ENCODE measurements at places on chromosomes 6 and 20.

DNA sequence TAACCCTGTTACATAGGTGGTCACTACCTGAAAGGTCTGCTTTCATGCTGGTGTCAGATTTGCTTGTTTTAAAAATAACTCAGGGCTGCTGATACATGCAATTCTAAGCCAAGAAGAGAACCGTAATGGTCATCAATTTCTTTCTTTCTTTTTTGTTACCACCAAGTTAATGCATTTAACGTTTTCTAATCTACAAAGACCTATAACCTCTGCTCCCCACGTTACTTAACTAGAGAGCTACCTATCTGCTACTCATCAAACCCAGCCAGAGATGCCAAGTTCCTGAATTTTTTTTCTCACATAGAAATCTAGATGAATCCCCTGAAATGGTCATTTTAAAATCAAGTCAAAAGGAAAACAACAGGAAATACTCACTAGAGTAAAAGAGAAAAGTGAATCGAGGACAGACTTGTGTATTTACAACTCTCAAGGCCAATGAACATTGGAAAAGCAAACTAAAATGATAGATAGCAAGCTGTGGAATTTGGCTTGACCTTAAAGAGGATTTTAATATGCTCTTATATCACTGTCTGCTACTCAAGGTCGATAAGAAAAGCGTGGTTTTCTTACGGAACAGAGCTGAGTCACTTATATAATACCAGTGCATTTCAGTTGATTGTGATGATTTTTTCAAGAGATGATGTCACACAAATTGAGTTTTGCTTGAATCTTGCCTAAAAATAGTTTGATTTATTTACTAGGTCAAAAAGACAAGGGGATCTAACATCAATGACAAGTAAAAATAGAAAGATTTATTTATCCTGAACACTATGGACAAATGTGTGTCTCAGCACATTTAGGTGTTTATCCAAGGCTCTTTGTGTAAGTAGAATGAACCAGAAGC is 67.9 kb downstream of the SGK1 start:
- DNase-seq: no peak

GRCh38 chr6:138945354-138945753 is 42.7 kb downstream of the REPS1 start:
- DNase-seq: no peak

DNA sequence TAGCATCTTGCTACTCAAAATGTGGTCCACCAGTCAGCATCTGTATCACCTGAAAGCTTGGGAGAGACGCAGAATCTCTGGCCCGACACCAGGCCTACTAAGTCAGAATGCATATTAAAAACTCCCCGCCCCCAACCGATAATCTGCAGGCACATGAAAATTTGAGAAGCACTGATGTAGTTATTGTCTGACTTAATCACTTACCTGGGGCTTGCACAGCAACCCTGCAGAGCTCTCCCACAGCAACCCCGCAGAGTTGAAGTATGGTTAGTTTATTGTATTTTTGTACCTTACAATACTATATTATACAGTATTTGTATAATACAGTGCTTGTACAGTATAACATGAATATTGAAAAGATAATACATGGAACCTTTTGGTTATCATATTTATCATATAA is 53.7 kb downstream of the KLHL31 start:
- DNase-seq: no peak

GRCh38 chr6:82785206-82785605 is 280.4 kb downstream of the UBE3D start:
- DNase-seq: no peak

- peak; percentile 80 for DNase-seq
Measured at GRCh38 chr20:19735446-19735845, 22.6 kb upstream of the RIN2 start.
